ENCODE measurements at places on chromosomes 7 and 10.

DNA sequence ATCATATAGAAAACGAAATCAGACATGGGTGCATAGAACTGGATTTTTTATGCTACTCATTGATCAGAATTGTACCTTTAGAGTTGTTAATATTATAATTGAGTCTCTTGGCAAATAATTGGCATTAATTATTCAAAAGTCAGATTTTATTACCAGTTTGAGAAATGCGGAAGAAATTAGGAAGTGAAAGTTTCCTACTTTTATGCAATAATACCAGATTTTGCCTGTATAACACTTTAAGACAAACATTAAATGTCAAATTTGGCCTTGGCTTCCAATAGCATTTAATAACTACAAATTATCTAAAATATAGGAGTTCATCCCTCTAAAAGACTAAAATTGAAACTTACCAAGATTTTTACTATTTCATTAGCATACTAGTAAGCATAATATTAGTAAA lies 6.8 kb upstream of the TFEC start:
- DNase-seq = no peak

DNA sequence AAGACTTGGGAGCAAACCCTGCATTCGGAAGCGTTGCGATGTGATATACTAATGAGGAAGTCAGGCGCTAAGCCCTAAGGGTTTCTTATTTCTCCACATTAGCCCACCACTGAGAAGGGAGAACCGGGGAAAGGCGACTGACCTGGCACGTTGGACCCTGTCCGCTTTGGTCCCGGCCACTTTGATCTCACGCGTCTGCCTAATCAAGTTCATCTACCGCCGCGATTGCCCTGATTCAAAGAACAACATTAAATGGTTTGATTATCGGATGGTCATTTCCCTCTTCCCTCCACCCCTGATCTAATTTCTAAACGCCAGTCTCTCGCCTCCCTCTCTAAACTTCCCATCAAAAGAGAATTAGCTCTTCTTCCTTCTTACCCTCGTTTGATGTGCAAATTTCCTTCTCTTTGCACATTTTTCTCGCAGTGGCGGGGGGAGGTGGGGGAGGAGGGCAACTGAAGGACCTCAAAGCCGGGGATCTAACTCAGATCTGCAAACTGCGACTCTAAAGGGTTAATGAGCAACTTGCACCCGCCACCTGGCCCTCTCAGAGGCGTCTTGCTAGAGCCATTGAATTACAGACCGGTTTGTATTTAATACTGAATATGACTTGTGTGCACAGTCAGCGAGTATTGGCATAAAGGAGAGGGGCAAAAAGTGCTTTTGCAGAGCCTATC lies 687 bp upstream of the DKK1 start:
- no peak for DNase-seq

DNA sequence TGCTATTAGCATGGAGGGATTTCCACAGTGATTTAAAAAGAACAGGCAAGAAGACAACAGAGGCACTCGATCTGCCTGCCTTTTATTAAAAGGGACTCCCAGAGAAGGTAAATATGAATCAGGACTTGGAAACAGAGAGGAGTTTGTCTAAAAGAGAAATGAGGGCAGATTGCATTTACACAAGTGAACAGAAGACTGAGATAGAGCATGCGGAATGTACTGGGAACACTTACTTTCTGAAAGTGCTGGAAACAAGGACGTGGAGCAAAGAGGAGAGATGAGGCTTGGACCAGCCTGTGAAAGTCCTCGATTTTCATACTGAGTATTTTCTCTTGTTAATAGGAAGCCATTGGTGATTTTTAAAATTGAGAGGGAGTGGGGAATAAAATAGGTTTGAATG lies 35.7 kb downstream of the MEOX2 start:
- DNase-seq = no peak

GRCh38 chr7:883055-884021 lies 7.0 kb downstream of the GET4 start:
- DNase-seq = no peak

- no peak for DNase-seq
Measured at GRCh38 chr7:19145434-19146115, 354 bp upstream of the FERD3L start.

DNA sequence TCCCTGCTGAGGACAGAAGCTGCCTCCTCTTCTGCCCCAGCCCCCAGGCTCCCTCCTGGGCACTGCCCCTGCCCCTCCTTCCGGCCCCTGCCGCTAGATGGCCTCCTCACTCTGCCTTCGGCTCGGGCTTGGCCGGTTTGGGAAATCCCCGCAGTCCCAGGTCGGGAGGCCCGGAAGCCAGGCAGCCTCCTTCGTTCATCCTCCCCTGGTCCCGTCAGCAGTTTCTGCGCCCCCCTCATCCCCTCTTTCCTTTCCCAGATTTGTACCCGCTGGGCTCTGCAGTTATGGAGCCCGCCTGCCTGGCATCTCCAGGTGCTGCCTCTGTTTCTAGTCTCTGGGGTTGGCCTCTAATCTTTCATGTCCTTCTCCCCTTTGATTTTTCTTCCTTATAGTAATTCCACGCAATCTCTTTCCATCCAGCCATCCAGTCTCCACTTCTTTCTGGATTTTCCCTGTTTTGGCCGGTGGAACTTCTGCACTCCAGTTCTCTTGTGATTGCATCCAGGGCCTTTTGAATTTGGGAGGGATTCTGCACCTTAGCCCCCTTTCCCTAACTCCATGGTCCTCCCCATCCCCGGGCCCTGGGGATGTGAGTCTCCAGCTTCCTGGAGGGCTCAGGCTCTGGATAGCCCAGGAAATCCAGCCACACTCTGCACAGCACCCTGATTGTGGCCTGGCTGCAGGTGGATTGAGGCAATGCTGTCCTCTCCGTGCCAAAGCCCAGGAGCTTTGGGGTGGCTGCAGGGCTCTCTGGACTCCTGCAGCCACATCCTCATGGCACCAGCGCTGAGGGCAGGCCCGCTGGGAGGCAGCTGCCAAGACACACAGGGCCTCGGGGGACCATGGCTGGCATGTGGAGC lies 3.3 kb upstream of the SHH start:
- peak; percentile 77 for DNase-seq

DNA sequence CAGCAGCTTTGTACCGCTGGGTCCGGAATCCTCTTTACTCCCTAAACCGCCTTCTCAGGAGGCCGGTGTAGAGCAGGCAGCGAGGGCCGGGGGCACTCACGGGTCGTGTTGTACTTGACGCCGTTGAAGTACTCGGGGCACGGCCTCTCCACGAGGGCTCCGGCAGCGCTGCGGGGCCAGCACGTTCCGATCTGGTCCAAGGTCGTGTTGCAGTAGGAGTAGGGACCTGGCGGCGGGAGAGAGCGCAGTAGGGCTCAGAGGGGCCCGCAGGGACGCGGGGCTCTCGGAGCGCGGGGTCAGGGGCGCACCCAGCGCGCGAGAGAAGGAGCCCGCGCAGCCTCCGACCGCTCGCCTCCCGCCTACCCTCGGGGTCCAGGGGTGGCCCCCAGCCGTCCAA lies 443 bp downstream of the CRHR2 start:
- DNase-seq = no peak

GRCh38 chr7:85125176-85125575 lies 61.7 kb downstream of the SEMA3D start:
- no peak for DNase-seq

GRCh38 chr10:29838539-29838938 lies 203.8 kb upstream of the SVIL start:
- DNase-seq = peak; percentile 70

- no peak for DNase-seq
Measured at GRCh38 chr10:34033078-34033477, 698.6 kb upstream of the NRP1 start.
